ENCODE measurements at places on chromosomes 2 and 18.

DNA sequence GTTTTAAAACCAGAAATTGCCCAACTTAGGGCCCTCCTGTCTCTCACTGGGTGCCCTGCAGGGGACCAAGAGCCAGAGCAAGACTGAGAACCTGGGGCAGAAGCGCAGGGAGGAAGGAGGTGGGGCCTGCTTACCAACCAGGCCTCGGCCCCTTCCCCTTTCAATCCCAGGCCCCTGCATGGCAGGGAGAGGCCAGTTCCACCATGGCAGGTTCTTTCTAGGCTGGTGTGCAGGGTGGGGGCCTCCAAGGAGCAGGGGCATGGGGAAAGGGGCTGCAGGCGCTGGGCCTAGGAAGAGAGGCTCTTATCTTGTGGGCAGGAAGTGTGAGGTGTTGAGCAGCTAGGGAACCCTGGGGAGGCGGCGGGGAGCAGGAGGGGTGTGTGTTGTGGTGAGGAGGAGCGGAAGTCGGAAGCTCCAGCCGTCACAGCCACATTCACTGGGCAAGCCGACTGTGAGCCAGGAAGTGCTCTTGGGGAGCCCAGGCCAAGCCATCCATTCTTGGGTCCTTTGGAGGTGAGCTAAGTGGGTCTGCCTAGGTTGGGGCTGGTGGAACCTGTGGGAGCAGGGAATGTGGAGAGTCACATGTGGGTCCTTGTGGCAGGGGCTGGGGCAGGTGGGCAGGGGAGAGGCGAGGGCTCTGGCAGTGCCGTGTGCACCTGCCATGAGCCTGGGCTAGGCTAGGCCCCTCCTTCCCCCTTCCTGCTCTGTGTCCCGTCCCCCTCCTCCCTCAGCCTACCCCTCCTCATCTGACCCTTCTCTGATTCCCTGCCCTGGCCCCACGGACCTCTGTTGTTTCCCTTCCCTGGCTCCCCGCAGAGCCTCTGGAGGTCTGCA lies at the start of gene PSD4:
Gene PSD4 (plus strand): TSS at position 430 of the 834 bp plus-strand sequence. CDS start 8,486 bp downstream, outside the sequence.
- peaks cover 15% of the 10 kb centered on the region for H3K36me3 ChIP-seq
- peak within 1 kb of the TSS; percentile 88 for H3K4me3 ChIP-seq
- H3K4me1 ChIP-seq: peaks cover 76% of the 10 kb centered on the region
- no peaks in the 10 kb centered on the region for H3K27me3 ChIP-seq

DNA sequence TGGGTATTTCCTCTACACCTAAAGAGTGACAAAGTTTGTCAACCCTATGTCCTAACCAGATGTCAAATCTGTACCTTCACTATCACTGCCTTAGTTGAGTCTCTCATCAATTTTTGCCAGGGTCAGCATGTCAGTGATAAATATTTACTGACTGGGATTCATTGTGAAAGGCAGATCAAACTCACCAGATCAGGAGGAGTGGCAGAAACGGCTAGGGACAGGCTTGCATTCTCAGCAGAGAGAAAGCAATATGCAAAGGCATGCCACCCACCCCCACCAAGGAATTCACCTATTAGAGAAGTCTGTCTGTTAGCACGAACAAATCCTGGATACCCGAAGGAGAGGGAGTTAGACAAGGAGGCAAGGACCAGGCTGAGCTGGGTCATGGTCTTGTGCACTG lies 62.6 kb downstream of the PTPN2 start:
- H3K27me3 ChIP-seq: no peaks in the 10 kb centered on the region
- no peak overlapping the region for H3K27ac ChIP-seq
- no peak overlapping the region for H3K4me3 ChIP-seq
- H3K36me3 ChIP-seq: peaks cover 11% of the 10 kb centered on the region

- H3K27ac ChIP-seq: no peak overlapping the region
- H3K4me1 ChIP-seq: peaks cover 2% of the 10 kb centered on the region
- H3K27me3 ChIP-seq: no peaks in the 10 kb centered on the region
These were observed 244.1 kb downstream of the HDAC4 start for GRCh38 chr2:239156516-239157265.

GRCh38 chr18:57864615-57865121 lies 61.6 kb upstream of the ATP8B1 start:
- no peaks in the 10 kb centered on the region for H3K4me1 ChIP-seq
- H3K27me3 ChIP-seq: no peaks in the 10 kb centered on the region
- no peaks in the 10 kb centered on the region for H3K36me3 ChIP-seq

GRCh38 chr2:238895891-238896600 lies 48.2 kb downstream of the TWIST2 start:
- DNase-seq: no peak
- no peaks in the 10 kb centered on the region for H3K36me3 ChIP-seq
- no peaks in the 10 kb centered on the region for H3K4me1 ChIP-seq
- no peak overlapping the region for H3K27ac ChIP-seq
- no peaks in the 10 kb centered on the region for H3K27me3 ChIP-seq

GRCh38 chr2:72973566-72974435 lies 56.5 kb downstream of the EMX1 start:
- DNase-seq: peak; percentile 20
- H3K27ac ChIP-seq: no peak overlapping the region
- no peak overlapping the region for H3K4me3 ChIP-seq
- no peaks in the 10 kb centered on the region for H3K27me3 ChIP-seq
- H3K4me1 ChIP-seq: no peaks in the 10 kb centered on the region

DNA sequence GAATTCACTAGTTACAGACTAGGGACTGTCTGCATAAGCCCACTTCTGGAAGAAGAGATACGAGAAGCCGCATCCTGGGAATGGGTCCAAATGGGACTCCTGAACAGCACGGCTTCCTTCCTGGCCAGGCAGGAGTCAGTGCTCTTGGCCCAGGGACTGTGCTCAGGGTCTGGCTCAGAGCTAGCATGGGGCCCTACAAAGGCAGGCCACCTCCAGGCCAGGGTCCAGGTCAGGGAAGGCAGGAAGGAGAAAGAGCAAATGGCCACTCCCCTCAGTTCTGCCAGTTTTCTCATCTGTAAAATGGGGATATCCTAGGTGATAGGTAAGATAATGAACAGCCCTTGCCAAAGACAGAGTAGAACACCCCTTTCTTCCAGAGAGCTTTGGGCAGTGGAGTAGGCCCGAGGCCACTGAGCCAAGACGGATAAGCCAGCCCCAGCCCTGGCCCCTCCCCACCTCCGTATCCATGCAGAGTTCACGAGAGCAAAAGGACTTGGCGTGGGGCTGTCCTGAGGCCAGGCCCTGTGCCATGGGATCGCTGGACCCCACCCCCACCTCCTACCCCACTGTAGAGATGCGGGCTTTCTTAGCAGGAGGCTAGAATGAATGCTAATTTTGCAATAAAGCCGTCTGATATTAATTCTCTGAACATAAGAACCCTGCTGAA lies 190.1 kb downstream of the MGAT5 start:
- H3K4me1 ChIP-seq: no peaks in the 10 kb centered on the region
- H3K36me3 ChIP-seq: peaks cover 11% of the 10 kb centered on the region
- no peak for DNase-seq
- no peak overlapping the region for H3K27ac ChIP-seq
- H3K4me3 ChIP-seq: no peak overlapping the region
- H3K27me3 ChIP-seq: no peaks in the 10 kb centered on the region

DNA sequence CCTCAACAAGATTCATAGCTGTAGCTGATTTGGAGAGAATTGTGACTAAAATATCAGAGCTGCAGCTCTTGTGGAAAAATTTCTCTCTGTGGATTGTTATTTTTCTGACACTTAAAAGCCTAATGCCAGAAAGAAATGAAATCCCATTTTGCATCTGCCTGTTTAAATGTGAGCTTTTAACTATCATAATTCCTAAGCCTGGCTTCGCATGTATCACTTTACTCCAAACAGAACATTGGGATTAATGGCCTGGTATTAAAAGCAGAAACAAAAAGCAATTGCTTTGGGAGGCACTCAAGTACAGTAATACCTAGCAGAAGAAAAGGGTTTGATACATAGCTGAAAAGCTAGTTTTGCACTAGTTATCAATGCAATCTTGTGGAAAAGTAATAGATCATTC lies 164.2 kb upstream of the FSHR start:
- no peaks in the 10 kb centered on the region for H3K36me3 ChIP-seq
- no peak for DNase-seq
- H3K27ac ChIP-seq: no peak overlapping the region
- H3K4me3 ChIP-seq: no peak overlapping the region
- no peaks in the 10 kb centered on the region for H3K27me3 ChIP-seq

DNA sequence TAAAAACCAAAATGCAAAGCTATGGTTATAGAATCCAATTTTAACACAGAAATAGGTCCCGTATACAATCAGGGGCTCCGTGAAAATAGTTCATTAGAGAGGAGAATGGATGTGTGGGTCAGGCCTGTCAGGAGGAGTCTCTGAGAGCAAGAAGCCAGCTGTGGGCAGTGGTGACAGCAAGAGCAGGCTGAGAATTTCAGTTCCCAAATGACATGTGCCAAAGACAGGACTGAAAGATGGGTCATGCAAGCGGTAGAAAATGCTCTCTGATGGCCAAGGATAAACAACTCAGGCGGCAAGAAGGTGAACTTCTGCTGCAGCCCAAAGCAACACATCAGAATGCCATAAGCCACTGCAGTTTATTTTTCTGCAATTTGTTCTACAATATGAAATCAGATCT lies 100.4 kb downstream of the CCDC141 start:
- H3K27ac ChIP-seq: no peak overlapping the region
- no peak for DNase-seq
- H3K27me3 ChIP-seq: no peaks in the 10 kb centered on the region
- H3K4me3 ChIP-seq: no peak overlapping the region
- no peaks in the 10 kb centered on the region for H3K36me3 ChIP-seq

- H3K4me3 ChIP-seq: no peak overlapping the region
- no peaks in the 10 kb centered on the region for H3K27me3 ChIP-seq
- DNase-seq: no peak
These were observed 38.2 kb upstream of the EPHA4 start for GRCh38 chr2:221610255-221610654.

DNA sequence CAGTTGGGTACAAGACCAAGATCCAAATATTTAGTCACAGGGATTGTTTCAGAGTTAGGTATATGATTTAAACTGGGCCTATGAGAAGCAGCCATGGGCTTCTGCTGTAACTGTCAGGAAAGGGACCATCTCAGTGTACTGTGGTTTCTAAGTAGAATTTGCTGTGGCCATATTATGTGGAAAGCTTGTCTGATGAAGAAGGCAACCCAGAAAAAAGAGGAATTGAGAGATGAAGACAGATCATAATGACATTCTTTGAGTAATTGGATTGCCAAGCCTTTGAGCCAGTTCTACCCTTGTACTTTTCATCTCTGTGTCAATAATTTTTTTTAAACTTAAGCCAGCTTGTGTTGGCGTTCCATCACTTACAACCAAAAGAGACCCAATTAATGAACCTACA lies 259.6 kb downstream of the NUP35 start:
- no peak for DNase-seq
- H3K27me3 ChIP-seq: no peaks in the 10 kb centered on the region
- H3K36me3 ChIP-seq: no peaks in the 10 kb centered on the region
- no peak overlapping the region for H3K27ac ChIP-seq
- H3K4me1 ChIP-seq: no peaks in the 10 kb centered on the region

DNA sequence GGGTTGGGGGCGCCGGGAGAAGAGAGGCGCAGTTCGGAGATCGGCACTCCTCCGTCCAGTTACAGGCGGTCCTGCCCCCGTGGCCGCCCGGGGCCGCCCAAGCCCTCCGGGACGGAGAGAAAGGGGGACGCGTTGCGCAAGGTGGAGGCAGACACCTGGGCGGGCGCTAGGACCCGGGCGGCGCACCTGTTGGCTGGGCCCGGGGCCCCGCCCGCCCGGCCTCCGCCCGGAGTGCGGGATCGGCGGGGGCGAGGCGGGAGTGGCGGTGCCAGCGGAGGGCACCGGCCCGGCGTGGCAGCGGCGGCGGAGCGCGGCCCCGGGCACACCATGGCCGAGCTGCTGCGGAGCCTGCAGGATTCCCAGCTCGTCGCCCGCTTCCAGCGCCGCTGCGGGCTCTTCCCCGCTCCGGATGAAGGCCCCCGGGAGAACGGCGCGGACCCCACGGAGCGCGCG lies at the start of gene SGPP2:
Gene SGPP2 (plus strand): TSS at position 268 of the 453 bp plus-strand sequence. CDS start 60 bp downstream, at position 328.
- H3K27ac ChIP-seq: peak within 1 kb of the TSS; percentile 30
- peaks cover 9% of the 10 kb centered on the region for H3K4me1 ChIP-seq
- H3K36me3 ChIP-seq: no peaks in the 10 kb centered on the region
- peaks cover 14% of the 10 kb centered on the region for H3K27me3 ChIP-seq
- H3K4me3 ChIP-seq: peak within 1 kb of the TSS; percentile 56

- no peaks in the 10 kb centered on the region for H3K36me3 ChIP-seq
- no peak overlapping the region for H3K4me3 ChIP-seq
- H3K27ac ChIP-seq: no peak overlapping the region
- DNase-seq: no peak
These were observed 2.6 kb upstream of the RBM43 start for GRCh38 chr2:151264157-151264825.

DNA sequence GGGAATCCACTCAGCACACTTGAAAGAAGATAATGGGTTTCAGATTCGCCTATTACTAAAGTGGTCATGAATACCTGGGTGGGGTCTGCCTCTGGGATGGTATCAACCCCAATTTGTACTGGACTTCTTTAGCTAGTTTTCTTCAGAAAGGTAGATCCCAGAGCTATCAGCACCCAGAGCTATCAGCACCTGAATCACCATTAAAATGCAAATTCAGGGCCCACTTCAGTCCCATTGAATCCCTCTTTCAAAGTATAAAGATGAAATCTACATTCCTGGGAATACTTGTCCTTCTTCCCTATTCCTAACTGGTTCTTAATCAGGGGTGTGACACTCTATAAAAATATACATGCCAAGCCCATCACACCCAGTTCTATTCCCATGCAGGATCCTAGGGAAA lies 914.3 kb downstream of the DCC start:
- no peaks in the 10 kb centered on the region for H3K27me3 ChIP-seq
- H3K27ac ChIP-seq: no peak overlapping the region
- no peak for DNase-seq
- no peaks in the 10 kb centered on the region for H3K4me1 ChIP-seq
- H3K36me3 ChIP-seq: no peaks in the 10 kb centered on the region

- H3K36me3 ChIP-seq: no peaks in the 10 kb centered on the region
- no peaks in the 10 kb centered on the region for H3K27me3 ChIP-seq
- no peak overlapping the region for H3K27ac ChIP-seq
- DNase-seq: no peak
- no peak overlapping the region for H3K4me3 ChIP-seq
- H3K4me1 ChIP-seq: peaks cover 25% of the 10 kb centered on the region
These were observed 134.0 kb downstream of the PTGR3 start for GRCh38 chr18:75075016-75075305.

DNA sequence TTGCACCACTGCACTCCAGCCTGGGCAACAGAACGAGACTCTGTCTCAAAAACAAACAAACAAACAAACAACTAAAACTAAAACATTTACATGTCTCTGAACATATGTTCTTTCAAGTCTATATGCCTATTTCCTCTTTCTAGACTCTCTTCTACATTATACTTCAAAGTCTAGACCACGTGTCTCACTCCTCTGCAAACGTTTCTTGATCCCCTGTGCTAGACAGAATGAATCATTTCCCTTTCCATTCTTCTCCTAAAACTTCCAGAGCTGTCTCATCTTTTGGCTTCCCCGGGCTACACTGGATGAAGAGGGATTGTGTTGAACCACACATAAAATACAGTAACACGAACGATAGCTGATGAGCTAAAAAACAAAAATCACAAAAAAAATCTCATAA lies 67.1 kb downstream of the BAZ2B start:
- H3K36me3 ChIP-seq: no peaks in the 10 kb centered on the region
- no peak overlapping the region for H3K4me3 ChIP-seq
- no peaks in the 10 kb centered on the region for H3K4me1 ChIP-seq
- DNase-seq: no peak

- H3K4me3 ChIP-seq: no peak overlapping the region
- H3K36me3 ChIP-seq: no peaks in the 10 kb centered on the region
- no peak for DNase-seq
These were observed 17.7 kb downstream of the RND3 start for GRCh38 chr2:150469706-150470274.

Measured in CD8-positive, alpha-beta memory T cell (primary cell).